ENCODE measurements at places on chromosomes 6 and 20.
A peak's percentile ranks its signal among the peaks of the same experiment; 100 is the strongest.

GRCh38 chr6:160930547-160931377, 60.8 kb upstream of the MAP3K4 start:
- peak; percentile 63 for DNase-seq

DNA sequence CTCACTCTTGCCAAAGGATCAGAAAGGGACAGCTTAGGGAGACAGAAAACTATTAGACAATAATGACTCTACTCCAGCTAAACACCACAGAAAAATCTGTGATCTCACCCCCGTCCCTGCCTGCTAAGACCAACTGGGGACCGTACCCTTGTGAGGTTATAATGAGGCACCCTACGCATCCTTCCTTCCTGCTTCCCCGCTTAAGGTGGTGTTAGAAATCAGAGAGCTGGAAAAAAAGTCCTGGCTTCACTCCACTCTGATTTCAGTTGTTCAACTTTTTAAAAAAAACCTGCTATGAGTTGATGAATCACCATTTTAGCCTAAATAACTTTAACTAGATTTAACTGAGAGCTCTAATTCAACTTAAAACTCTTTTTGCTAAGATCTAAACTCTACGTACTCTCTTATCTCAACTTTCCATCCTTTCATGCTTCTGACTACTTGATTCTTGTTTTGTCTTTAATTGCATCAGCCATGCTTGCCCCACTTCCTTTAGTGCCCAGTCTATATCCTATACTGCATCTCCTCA, 35.8 kb upstream of the TMEM14A start:
- DNase-seq = no peak

GRCh38 chr20:46317685-46318177, 9.4 kb upstream of the CDH22 start:
- DNase-seq = no peak

GRCh38 chr20:44722990-44723389, 7.8 kb downstream of the CCN5 start:
- no peak for DNase-seq

GRCh38 chr20:61440548-61441055, 188.5 kb downstream of the CDH4 start:
- no peak for DNase-seq

- no peak for DNase-seq
Observed at GRCh38 chr20:32592022-32592421, 6.9 kb upstream of the NOL4L start.

DNA sequence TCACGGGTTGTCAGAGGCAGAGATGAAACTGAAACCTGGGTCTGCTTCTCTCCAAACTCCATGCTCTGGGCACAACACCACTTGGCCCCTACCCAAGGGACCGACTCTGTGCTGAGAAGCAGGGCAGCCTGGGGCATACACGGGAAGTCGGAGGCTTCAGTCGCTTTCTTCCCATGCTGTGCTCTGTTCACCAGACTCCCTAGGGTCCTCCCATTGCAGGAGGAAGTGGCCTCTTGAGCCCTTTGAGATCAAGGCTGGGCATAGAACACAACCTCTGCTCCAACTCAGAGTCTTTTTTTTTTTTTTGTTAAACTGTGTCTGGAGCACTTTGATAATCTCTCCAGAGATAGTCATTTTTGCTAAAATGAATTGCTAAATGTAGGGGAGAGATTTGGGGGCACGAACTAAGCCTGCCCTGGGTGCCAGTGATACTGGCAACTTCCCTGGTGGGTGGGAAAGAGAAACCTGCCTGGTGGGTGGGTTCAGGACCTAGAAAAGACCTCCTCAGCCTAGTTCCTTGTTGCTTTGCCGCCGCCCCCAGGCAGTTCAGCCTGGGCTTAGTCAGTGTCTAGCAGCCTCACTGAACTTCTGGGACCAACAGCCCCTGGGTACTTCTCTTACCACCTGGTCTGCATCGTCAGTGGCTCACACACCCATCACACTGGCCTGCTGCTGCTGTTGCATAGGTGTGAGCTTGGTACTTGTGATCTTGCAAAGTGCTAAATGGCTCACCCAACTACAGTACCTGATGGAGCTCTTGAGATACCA, 62.0 kb downstream of the PPP1R14C start:
- DNase-seq = no peak

DNA sequence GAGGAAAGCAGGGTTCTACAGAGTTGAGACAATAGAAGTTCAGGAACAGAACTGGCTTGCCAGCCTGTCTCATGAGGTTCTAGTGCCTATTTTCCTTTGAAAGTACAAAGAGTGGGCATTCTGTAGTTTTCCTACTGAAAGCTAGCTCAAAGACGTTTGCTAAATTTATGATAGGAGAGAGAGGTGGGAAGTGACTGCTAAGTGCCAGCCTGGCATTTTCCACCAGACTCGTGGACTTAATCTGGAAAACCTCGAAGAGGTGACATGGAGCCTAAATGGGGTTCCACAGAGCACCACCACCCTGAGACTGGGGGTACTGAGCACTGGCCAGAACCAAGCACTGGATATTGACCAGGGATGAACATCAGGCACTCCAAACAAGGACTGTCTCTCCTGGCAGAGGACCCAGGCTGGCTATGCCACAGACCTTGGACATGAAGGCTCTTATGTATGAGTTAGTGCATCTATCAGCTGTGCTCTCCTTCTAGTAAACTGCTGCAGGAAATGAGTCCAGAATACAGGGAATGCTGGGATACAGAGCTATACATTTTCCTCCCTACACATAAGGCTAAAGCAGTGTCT, 7.1 kb downstream of the PEX6 start:
- DNase-seq = no peak

DNA sequence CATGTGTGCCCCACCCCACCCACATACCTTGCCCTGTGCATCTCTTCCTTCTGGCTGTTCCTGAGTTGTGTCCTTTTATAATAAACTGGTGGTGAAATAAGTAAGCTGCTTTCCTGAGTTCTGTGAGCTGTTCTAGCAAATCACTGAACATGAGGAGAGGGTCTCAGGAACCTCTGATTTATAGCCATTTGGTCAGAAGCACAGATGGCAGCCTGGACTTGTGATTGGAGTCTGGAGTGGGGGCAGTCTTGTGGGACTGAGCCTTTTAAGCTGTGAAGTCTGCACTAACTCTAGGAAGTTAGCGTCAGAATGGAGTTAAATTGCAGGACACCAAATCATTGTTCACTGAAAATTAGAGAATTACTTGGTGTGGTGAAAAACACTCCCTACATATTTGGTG, 245.4 kb downstream of the LRFN2 start:
- DNase-seq = no peak

GRCh38 chr6:150894935-150895552, 29.5 kb downstream of the MTHFD1L start:
- DNase-seq = no peak
